ENCODE measurements at places on chromosomes 5 and 9.

- no peaks in the 10 kb centered on the region for H3K27me3 ChIP-seq
- no peaks in the 10 kb centered on the region for H3K36me3 ChIP-seq
- no peak for DNase-seq
- H3K4me1 ChIP-seq = no peaks in the 10 kb centered on the region
These were observed 383.7 kb upstream of the POU5F2 start for GRCh38 chr5:94125107-94125506.

DNA sequence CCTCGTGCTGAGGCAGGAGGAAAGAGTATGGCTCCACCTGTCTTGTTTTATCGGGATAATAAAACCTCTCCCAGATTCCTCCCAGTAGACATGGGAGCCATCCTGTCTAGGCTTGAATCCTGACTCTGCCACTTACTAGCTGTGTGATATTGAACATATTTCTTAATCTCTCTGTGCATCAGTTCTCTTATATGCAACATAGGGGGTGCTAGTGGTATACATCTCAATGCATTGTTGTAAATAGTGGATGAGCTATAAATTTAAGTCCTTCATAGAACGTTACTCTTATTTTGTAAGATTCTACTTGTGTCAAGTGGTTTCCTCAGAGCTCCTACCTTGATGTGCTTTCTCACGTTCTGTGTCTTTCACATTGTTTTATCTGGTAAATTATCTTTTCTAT is 417.7 kb upstream of the POU5F2 start:
- H3K36me3 ChIP-seq = no peaks in the 10 kb centered on the region
- H3K27me3 ChIP-seq = no peaks in the 10 kb centered on the region
- DNase-seq = no peak
- no peak overlapping the region for H3K27ac ChIP-seq

GRCh38 chr9:104506565-104506964 is 2.5 kb downstream of the OR13F1 start:
- no peaks in the 10 kb centered on the region for H3K36me3 ChIP-seq
- no peaks in the 10 kb centered on the region for H3K27me3 ChIP-seq
- H3K4me1 ChIP-seq = no peaks in the 10 kb centered on the region
- DNase-seq = no peak
- H3K27ac ChIP-seq = no peak overlapping the region

DNA sequence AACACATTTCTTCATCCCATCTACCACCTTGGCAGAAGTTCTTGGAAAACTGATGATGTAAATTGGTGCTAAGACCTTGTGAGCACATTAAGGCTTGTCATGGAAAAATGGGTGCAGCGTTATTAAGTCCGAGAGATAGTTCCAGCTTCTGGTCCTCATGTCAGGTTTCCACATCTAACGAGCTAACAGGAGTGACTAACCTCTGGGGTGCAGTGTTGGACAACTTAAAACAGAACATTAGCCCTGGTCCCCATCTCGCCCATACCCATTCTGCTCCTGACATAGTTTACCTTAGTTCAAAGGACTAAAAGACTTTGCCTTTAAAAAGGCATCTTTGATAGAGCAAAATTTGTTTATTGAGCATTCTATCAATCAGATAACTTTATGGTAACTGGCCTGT is 128.0 kb downstream of the SLC1A3 start:
- no peak overlapping the region for H3K27ac ChIP-seq
- peaks cover 3% of the 10 kb centered on the region for H3K4me1 ChIP-seq
- no peak overlapping the region for H3K4me3 ChIP-seq
- no peak for DNase-seq
- no peaks in the 10 kb centered on the region for H3K36me3 ChIP-seq

DNA sequence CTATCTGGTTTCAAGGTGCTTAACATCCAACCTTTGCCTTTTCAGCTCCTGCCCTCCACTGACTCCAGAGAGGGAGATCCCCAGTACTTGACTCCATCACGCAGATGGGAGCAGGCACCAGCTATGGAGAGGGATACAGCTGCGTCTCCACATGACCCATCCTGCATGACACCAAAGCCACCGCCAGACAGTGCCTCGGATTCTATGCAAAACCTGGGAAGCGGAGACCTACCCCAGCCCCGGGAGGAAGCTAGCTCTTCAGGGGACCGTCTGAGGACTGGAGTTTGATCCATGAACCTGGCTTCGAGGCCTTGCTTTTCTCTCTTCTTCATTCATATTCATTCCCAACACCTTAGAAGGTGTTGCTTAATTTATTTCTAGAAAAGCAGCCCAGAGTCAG is 24.8 kb downstream of the HRH2 start:
- DNase-seq = no peak
- H3K36me3 ChIP-seq = peaks cover 20% of the 10 kb centered on the region
- H3K4me3 ChIP-seq = no peak overlapping the region
- H3K4me1 ChIP-seq = no peaks in the 10 kb centered on the region
- no peak overlapping the region for H3K27ac ChIP-seq

DNA sequence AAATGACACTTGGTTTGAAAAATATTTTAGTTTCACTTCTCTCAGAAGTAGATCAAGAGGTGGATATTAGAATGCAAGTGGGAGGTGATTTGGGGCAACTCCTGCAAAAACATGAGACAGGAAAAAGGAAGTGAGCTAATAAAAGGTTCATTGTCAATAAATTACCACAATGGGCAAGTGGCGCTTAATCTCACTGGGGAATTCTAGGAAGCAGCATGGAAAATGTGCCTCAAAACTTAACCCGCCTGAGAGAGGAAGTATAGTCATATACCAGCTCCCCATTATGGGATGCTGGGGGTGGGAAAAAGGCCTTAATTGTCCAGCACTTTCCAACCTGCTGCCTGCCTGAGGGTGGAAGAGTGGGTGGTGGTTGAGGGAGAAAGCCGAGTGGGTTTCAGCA is 204.1 kb downstream of the ELAVL2 start:
- no peaks in the 10 kb centered on the region for H3K27me3 ChIP-seq
- H3K4me1 ChIP-seq = no peaks in the 10 kb centered on the region
- H3K27ac ChIP-seq = no peak overlapping the region

- H3K27me3 ChIP-seq = no peaks in the 10 kb centered on the region
- H3K27ac ChIP-seq = no peak overlapping the region
- no peak for DNase-seq
These were observed 214.1 kb downstream of the RAB3C start for GRCh38 chr5:58797021-58797420.

GRCh38 chr5:136051486-136052220 is 22.9 kb downstream of the TGFBI start:
- H3K27ac ChIP-seq = no peak overlapping the region
- no peaks in the 10 kb centered on the region for H3K36me3 ChIP-seq
- H3K4me1 ChIP-seq = no peaks in the 10 kb centered on the region
- H3K4me3 ChIP-seq = no peak overlapping the region
- no peak for DNase-seq

GRCh38 chr9:110125207-110125751 is 82.7 kb downstream of the C9orf152 start:
- DNase-seq = no peak
- H3K36me3 ChIP-seq = no peaks in the 10 kb centered on the region
- H3K27me3 ChIP-seq = no peaks in the 10 kb centered on the region
- no peaks in the 10 kb centered on the region for H3K4me1 ChIP-seq
- no peak overlapping the region for H3K27ac ChIP-seq
